CD4-positive, alpha-beta T cell treated with Interleukin-6 at 100 ng/mL for 8 hours (primary cell): ENCODE measurements at places on chromosomes 2 and 18.
A peak's percentile ranks its signal among the peaks of the same experiment; 100 is the strongest.

DNA sequence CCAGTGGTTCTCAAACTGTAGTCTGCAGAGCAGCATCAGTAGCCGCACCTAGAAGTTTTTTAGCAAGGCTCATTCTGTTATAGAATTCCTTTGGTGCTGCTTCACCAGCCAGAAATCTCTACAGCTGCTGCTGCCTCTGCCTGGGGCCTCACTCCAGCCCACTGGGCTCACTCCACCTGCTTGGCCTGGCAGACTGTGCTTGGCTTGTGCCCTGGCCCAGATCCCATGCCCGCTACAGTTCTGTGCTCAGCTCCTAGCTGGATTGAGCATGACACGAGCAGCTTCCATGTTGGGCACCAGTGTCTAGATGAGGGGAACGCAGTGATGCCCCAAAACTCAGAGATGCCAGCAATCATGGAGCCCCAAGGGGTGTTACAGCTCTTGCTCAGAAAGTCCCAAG, 22.6 kb downstream of the MAPK4 start:
- DNase-seq, result no peak

- DNase-seq, result no peak
Observed at GRCh38 chr2:71592181-71592711, 138.9 kb downstream of the DYSF start.

GRCh38 chr2:187612857-187613256, 58.6 kb upstream of the TFPI start:
- no peak for DNase-seq

- DNase-seq, result no peak
Observed at GRCh38 chr18:54357082-54357659, 487 bp downstream of the STARD6 start.

- DNase-seq, result peak; percentile 87
Observed at GRCh38 chr2:237674731-237675276, 47.4 kb downstream of the LRRFIP1 start.

- no peak for DNase-seq
Observed at GRCh38 chr2:8402222-8402621, 279.6 kb upstream of the ID2 start.

GRCh38 chr18:63951302-63951705, 2.2 kb downstream of the HMSD start:
- no peak for DNase-seq

DNA sequence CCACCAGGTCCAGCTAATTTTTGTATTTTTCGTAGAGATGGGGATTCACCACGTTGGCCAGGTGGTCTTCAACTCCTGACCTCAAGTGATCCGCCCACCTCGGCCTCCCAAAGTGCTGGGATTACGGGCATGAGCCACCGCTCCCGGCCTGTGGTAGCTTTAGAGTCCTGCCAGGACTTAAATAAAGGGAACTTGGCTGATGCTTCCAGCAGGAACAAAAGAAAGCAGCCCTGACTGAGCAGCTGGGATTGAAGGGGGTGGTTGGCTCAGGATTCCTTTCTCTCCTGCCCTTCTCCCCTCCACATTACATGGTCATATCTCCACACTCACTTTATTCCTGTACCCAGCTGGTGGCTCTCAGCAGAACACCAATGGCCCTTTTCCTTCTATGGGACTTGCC, 20.0 kb downstream of the EFHD1 start:
- DNase-seq, result no peak

GRCh38 chr2:33247365-33247764, 229.1 kb upstream of the RASGRP3 start:
- no peak for DNase-seq

DNA sequence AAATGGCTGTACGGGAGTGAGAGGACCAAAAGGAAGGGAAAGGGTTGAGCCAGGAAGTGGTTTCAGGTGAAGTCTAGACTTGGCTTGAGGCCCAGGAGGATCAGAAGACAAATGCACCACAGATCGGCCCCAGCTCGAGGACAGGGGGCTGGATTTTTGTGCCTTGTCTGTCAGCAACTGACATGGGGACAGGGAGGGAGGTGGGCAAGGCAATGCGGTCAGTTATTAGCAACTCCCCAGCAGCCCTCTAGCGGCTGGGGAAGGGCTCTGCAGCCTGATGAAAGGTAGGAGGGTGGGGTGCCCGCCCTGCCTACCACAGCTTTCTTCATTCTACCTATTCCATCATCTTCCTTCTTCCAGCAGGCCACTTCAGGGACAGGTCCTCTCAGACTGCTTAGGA, 50.0 kb downstream of the CPO start:
- DNase-seq, result no peak

- DNase-seq, result no peak
Observed at GRCh38 chr2:212027681-212028628, 510.6 kb downstream of the ERBB4 start.

- DNase-seq, result no peak
Observed at GRCh38 chr2:97718942-97719341, 5.6 kb downstream of the ZAP70 start.

GRCh38 chr2:24360963-24361330, 611 bp upstream of the ITSN2 start:
- DNase-seq, result no peak

GRCh38 chr2:153091344-153091743, 372.9 kb downstream of the ARL6IP6 start:
- DNase-seq, result no peak

DNA sequence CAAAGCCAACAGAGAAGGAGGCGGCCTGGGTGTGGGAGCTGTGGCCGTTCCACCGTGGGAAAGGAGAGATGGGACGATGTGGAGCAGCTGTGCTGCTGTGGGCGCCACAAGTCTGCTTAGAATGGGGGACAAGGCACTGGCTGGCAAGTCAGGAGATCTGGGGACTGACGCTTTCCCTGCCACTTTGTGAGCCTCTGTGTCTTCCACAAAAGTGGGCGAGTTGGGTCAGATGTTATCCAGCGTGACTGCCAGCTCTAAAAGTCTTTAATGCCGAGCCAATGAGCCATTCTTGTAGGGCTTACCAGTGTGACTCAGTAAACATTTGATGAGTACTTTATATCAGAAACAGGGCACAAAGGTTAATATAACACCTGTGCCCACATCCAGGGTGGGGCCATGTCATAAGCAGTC, 113.6 kb upstream of the MGAT5 start:
- DNase-seq, result no peak

GRCh38 chr2:84424152-84424551, 34.9 kb downstream of the SUCLG1 start:
- DNase-seq, result no peak

DNA sequence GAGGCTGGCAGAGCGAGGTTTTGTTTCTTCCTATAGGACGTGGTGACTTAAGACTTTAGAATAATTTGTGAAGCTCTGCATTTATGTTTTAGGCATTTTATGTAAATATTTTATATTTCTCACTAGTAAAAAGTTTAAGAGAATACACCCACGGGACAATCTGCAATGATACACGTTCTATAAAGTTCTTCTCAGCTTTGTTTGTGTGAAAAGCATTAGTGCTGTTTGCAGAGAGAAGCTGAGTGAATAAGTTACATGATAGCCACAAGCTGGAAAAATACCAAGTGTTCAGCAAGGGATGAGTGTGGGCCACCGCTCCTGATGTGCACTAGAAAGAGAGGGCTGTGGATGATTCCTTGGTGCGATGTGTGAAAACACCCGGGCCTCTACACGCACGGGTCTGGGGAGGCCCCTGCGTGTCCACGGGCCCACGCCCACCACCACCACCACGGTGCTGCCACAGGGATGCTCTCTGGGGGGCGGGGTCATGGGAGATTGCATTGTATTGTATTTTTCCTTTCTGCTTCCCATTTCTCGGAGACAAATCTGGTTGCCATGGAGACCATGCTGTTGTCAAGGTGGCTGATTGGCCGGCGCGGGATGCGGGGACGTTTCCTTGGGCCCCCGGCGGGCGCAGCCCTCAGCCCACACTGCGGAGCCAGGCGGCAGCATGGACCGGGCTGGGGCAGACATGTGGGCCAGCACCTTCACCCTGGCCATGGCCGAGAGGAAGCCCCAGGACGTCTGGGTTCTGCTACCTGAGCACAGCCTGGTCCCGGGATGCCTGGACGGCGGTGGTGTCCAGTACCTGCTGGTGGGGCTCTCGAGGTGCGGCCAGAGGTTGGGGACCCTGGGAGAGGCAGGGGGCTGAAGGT, at the start of gene RTP5:
Gene RTP5, plus strand, starts transcription at position 643 of the 875 bp plus-strand sequence. Its CDS starts 28 bp downstream, at position 671.
- DNase-seq, result no peak

DNA sequence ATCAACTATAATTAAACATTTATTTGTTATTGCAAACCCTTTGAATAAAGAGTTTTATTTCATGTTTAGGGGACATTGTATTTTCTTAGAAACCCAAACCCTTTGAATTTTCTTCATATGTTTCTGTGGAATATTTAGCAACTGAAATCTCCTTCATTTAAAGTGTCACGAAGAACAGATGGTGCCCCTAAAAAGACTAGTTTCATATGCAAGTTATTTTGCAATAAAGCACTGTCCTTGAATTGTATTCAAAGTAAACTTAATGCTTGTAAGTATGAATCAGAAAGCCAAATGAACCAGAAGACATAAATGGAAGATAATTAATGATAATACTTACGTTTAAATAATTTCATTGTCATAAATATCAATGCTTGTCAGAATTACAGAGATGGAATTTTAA, 151.9 kb upstream of the CWC22 start:
- no peak for DNase-seq

DNA sequence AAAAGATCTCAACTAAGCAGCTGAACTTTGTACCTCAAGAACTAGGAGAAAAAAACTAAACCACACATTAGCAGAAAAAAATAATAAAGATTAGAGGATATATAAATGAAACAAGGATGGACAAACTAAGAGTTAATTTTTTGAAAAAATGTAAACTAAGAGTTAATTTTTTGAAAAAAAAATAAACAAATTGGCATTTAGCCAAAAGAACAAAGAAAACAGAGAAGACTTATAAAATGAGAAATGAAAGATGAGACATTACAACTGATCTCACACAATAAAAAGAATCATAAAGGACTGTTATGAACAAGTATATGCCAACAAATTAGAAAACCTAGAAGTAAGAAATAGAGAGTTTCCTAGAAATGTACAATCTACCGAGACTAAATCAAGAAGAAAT, 859.2 kb upstream of the GYPC start:
- DNase-seq, result no peak

- DNase-seq, result no peak
Observed at GRCh38 chr18:56402872-56403516, 235.4 kb downstream of the TXNL1 start.

DNA sequence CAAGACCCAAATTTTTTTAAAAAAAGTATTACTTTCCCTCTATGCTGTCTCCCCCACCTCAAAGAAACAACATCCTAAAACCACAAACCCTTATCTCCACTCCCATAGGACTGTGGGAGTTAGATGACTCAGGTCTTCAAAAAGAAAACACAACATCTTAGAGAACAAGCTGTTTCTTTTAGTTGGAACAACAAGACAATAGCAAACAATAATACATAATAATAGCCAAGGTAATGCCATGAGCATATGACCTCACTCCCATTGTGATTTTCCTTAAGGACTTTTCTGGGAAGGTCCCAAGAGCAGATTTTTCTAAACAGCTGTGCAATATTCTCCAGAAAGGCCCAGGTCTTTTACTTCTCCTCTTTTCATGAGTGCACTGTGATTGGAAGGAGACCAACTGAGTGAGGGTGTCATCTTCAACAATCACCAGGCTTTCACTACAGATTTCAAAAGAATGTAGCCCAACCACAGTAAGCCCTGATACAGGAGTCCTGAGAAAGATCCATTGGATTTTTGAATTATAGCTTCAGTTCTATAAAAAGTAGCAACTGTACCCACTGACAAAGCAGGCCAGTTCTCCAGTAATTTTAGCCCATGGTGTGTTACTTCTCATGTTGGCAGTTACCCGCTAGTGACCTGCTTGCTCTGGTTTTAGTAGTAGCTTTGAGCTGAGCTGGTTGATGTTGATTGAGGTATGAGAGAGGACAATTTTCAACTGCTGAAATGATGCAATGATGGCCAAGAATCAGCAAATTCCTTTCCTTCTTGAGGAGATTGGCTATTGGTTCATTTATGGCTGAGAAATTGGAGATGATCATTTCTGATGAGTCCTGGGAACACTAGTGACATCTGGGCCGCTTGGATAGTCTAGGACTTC, 144.5 kb upstream of the TCF4 start:
- DNase-seq, result no peak

DNA sequence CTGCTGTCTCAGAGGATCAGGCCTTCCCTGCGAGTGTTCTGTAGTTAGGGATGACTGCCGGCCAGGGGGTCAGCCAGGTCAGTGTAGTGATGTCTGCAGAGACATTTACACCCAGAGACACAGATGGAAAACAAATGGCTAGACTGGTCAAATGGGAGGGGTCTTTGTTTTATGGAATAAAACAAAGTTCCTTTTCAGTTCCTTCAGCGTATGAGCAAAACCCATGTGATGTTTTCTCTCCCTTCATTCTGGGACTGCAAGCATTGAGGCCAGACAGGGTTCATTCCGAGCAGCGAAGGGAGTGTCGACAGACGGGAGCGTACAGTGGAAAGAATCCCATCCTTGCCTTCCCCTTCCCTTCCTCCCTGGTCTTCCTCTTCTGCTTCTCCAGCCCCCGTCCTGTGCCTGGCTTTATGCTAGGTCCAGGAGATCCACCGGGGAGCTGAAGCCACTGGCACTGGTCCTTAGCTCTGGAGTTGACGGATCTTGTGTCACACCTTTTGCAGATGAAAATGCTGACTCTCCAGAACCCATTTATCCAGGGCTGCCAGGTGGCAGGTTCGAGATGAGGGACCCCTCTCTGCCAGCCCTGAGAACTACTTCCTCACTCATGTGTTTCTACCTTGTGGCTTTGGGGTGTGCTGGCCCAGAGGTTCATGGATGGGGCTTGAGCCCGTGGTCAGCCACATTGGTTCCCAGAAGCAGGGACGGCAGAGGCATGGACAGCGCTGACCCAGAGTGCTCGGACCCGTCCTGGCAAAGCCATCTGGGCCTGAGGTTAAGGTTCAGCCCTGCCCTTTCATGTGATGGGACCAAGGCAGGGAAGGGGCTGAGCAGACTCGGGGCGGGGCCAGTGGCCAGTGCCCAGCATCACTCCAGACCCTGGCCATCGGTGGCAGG, 24.2 kb downstream of the ITGB1BP1 start:
- DNase-seq, result no peak

DNA sequence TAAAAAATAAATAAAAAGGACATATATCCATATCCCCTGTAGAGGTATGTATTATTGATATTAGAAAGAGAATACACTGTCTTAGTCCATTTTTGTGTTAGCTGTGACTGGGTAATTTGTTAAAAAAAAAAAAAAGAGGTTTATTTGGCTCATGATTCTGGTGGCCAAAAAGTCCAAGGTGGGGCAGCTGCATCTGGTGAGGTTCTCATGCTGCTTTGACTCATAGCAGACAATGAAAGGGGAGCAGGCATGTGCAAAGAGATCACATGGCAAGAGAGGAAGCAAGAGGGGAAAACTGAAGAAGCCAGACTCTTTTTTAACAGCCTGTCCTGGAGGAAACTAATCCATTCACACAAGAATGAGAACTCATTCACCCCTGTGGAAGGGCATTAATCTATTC, 101.6 kb upstream of the MAP4K3 start:
- DNase-seq, result no peak

- no peak for DNase-seq
Observed at GRCh38 chr2:132677661-132678060, 7.7 kb upstream of the LYPD1 start.

DNA sequence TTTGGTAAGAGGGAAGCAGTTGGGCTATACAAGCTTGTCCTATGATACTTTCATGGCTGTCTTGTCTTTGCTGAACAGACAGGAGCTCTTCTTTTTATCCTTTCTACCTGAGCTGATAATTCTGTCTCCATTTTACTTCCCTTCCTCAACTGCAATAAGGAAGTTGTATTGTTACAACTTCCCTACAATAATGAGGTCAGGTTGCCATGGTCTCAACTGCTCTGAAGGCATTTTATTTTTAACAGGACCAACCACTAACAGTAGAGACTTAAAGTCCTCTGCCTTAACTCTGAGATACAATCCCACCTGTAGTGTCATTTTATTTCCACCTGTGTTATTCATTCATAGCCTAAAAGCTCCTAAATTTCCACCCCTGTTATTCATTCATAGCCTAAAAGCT, 118.6 kb upstream of the PGAP1 start:
- no peak for DNase-seq
